ENCODE measurements at places on chromosomes 6 and 20.

DNA sequence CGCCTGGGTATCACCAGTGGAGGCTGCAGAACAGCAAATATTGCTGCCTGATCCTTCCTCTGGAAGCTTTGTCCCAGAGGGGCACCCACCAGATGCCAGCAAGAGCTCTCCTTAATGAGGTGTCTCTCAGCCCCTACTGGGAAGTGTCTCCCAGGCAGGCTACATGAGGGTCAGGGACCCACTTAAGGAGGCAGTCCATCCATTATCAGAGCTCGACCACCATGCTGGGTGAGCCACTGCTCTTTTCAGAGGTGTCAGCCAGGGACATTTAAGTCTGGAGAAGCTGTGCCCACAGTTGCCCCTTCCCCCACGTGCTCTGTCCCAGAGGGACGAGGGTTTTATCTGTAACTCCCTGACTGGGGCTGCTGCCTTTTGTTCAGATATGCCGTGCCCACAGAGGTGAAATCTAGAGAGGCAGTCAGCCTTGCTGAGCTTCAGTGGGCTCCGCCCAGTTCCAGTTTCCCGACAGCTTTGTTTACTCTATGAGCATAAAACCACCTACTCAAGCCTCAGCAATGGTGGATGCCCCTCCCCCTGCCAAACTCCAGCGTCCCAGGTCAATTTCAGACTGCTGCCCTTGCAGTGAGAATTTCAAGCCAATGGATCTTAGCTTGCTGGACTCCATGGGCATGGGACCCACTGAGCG is 25.9 kb upstream of the AIG1 start:
- DNase-seq = no peak

DNA sequence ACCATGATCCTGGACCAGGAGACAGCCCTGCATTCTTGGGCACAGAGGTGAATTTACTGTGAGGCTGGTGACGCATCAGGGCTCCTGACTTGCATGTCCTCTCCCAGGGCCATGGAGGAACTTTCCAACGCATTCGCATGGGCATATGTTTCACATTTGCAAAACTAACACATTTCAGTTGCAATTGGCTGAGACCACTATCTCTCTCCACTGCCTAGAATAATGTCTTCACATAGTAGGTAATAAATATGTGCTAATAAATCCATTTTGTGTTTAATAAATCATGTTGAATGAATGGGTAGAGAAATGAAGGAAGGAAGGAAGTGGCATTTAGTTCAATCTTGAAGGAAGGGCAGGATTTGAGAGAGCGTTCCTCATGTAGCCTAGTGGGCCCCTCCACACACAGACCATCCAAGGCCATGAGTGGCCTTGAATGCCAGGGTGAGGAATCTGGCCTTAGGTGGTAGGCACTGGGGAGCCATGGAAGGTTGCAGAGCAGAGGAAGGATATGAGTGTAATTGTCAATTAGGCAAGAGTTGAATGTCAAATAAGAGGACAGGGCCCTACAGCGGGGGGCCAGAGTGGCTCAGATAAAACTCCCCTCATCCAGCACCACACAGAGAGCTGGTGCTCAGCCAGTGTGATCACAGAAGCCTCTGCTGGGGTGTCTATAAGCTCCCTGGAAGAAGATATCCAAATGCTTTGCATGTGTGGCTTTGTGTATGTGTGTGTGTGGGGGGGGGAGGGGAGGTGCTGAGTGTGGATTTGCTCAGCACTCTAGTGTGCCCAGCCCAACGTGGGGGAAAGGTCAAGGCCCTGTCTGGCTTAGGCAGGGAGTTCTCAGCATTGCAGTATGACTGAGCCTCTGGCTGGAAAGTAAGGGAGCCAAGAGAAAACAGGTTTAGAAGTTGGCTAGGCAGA is 30.9 kb upstream of the CCN5 start:
- no peak for DNase-seq

- no peak for DNase-seq
Observed at GRCh38 chr6:163406366-163406765, 8.2 kb upstream of the QKI start.

DNA sequence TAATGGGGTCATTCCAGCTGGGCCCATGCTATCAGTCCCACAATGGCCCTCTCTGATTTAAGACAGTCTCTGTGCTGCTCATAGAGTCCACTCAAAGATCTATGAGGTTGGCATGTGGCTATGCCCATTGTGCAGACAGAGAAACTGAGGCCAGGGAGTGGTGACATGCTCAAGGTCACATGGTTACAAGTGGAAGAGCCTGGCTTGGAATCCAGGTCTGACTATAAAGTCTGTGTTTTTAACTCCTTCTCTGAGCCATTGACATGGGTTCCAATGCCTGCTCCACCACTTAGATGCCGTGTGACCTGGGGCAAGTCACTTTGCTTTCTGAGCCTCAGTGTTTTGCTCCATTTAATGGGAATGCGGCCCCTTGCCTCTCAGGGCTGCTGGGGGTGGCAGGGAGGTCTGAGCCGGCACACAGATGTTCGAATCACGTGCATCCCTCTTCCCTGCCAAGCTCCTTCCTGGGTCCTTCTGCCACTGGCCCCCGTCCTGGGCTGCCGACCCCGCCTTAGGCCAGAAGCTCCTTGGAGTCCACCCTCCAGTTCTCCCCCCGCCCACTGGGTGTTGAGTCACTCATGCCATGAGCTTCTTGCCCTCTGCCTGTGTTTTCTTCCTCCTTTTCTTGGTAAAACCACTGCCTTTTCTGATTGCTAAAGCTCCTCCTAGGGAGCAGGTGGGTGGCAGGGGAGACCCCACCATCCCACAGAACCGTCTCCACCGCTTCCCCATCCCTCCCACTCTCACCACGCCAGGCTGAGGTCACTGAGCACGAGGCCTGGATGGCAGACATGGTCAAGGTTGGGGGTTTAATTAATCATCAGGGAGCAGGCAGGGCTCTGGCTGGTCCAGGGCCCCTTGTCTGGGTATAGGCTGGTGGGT is 35.7 kb downstream of the CEBPB start:
- DNase-seq = no peak

DNA sequence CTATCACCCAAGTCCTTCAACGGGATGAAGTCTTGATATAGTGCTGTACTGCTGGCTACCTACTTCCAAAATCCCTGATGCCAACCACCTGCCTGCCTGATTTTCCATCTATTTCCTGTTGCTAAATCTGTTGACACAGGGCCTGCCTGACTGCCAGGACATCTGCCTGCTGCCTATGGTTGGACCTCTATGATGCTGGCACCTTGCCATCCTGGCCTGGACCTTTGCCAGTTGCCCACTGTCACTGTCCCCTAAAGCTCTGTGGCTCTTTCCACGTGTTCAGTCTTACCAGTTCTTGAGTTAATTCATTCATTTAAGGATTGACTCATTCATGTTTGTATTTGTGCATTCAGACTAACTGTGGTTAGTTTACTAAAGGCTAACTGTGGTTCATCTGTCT is 9.2 kb upstream of the RGS17 start:
- DNase-seq = peak; percentile 93

- no peak for DNase-seq
Observed at GRCh38 chr6:66390393-66390792, 683.4 kb upstream of the EYS start.

- DNase-seq = no peak
Observed at GRCh38 chr6:80728830-80729229, 622.4 kb downstream of the BCKDHB start.
